Fibroblast of lung (primary cell): ENCODE measurements at places on chromosomes 2 and 18. TPM values are rescaled to one million over a fixed set of nuclear protein-coding genes. Genes with fewer than 3 reads are reported as not detected.

Gene TUBA4B
- total RNA-seq: not detected in 2 replicates

DNA sequence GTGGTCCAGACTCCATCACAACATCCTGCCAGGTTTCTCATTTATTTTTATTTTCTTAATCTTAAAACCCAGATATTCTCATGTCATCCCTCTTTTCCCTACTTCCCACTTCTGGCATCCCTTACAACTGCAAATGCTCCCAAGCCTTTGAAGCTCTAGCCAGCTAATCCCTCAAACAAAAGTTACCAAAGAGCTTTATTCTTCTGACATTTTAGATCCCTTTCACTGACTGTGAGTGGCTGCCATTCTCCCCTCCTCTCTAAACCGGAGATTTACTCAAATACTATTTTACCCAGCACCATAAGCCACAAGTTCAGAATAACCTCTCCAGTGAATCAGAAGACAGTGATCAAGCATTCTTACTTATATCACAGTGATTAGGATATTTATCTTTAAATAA lies 569.0 kb upstream of the SYT4 start:
- no peaks in the 10 kb centered on the region for H3K36me3 ChIP-seq
- H3K4me3 ChIP-seq: no peak overlapping the region
- no peaks in the 10 kb centered on the region for H3K27me3 ChIP-seq
- DNase-seq: no peak

DNA sequence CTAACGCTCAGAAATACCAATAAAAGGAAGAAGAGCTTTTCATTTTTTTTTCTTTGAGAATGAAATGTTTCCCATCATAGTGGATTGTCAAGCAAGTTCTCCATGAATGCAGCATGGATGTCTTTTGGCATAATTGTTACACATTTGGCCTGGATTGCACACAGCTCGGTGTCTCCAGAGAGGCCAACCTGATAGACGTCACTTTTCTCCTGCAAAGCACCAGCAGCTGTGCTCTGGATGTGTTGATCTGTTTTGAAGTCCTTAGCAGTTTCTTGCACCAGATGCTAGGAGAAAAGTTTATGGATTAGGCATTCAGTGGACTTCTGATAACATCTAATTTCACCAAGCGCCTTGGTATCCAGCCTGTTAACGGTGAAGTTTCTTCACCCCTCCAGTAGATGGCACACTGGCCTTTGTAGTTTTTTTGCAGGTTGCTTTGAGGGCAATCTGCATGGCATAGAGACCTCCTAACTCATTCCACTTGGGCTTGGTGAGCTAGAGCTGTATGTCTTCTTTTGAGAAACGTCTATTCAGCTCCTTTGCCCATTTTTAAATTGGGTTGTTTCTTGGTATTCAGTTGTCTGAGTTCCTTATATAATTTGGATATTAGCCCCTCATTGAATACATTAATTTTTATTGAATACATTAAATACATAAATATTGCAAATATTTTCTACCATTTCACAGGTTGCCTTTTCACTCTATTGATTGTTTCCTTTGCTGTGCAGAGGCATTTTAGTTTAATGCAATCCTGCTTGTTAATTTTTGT lies 59.7 kb downstream of the PTH2R start:
- H3K27ac ChIP-seq: no peak overlapping the region
- no peaks in the 10 kb centered on the region for H3K27me3 ChIP-seq
- DNase-seq: peak; percentile 4
- no peaks in the 10 kb centered on the region for H3K4me1 ChIP-seq
- no peak overlapping the region for H3K4me3 ChIP-seq
- H3K36me3 ChIP-seq: no peaks in the 10 kb centered on the region

DNA sequence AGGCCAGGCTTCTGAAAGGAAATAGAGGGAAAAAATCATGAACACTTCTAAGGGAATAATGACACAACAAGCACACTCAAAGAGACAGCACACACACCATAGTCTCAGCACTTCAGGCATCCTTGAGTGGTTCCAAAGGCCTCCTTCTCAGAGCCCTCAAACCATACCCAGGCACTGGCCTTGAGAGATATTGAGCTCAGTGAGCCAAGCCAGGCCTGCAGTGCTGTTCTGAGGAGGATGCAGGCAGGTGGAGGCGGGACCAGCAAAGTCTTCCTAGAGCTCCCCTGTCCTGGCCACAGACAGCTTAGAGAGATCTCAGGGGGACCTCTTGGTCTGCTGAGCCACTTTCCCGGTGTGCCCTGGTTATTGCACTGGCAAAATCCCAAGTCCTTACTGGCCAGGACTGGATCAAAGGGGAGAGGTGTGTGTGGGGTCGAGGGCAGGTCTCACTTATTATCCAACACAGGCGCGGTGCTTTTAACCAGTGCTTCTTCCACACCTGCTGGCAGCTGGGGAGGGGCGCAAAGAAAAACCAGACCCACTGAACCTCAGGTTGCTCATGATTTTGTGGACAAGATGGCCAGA lies 86.8 kb upstream of the HAAO start:
- H3K27ac ChIP-seq: no peak overlapping the region
- no peak for DNase-seq
- H3K36me3 ChIP-seq: no peaks in the 10 kb centered on the region
- H3K4me1 ChIP-seq: no peaks in the 10 kb centered on the region
- no peaks in the 10 kb centered on the region for H3K27me3 ChIP-seq
- H3K4me3 ChIP-seq: no peak overlapping the region

DNA sequence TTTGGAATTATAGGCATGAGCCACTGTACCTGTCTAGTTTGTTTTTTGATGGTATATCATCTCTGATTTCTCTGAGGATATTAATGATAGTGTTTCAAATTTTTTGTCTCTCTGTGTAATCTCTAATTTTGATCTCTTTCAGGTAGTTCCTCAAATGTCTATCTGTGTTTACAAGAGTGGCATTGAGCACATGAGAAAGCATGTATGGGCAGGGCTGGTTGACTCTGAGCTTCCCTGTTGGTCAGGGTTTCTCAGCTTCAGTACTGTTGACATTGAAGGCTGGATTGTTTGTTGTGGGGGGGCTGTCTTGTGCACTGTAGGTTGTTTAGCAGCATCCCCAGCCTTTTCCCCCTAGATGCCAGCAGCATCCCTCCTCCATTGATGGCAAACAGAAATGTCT lies 79.9 kb downstream of the TMEM247 start:
- H3K27ac ChIP-seq: no peak overlapping the region
- peaks cover 6% of the 10 kb centered on the region for H3K36me3 ChIP-seq
- H3K4me3 ChIP-seq: no peak overlapping the region
- H3K4me1 ChIP-seq: no peaks in the 10 kb centered on the region
- DNase-seq: no peak
- no peaks in the 10 kb centered on the region for H3K27me3 ChIP-seq

- H3K27me3 ChIP-seq: no peaks in the 10 kb centered on the region
- no peak for DNase-seq
- H3K4me1 ChIP-seq: no peaks in the 10 kb centered on the region
- H3K27ac ChIP-seq: no peak overlapping the region
- H3K4me3 ChIP-seq: no peak overlapping the region
Measured at GRCh38 chr18:47735041-47735702, 195.3 kb downstream of the SMAD2 start.

DNA sequence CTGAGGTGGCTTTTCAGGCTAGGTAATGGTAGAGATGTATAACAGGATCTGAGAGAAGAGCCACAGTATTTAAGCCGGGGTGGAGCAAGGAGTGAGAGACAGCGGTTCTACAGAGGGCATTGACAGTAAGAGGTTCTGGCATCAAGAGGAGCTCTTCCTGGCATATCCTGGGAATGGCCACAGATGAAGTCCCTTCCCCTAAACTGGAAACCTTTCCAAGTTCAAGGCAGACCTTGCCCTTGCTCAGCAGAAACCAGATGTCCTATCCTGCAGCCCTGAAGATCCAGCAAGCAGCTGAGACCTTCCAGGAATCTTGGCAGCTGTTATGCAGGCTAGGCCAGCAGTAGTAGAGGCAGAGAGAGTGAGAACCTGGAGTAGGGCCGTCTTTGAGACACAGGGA lies 18.1 kb downstream of the REG1A start:
- no peak overlapping the region for H3K4me3 ChIP-seq
- H3K36me3 ChIP-seq: no peaks in the 10 kb centered on the region
- no peaks in the 10 kb centered on the region for H3K4me1 ChIP-seq
- H3K27me3 ChIP-seq: no peaks in the 10 kb centered on the region

DNA sequence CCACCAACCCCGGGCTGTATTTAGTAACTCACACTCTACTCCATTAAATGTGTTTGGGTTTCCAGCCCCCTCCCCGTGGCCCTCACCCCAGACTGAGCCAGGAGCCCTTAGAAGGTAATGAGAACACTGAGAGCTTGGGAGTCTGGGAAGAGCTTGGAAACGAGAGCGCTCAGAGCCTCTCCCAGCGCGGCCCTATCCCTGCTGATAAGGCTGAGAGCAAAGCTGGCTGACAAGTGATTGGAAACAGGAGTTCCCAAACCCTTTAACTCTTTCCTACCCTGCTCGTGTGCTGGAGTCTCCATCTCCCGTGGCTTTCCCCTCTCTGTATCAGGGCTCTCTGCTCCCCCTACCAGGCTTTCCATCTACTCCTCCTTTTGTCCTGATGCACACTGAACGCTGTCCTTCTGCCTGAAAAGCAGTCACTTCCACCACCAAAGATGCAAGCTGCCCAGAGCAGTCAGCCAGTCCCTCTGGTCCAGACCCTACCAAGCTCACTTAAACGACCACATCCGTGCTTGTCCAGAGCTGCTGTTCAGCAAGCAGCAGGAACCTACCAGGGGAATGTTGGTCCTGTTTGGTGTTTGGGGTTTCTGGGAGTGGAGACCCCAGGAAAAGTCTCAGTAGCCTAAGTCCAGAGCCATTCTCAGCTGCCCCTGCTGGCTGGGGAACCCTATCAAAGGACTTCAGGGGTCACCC lies 100.0 kb upstream of the PKDCC start:
- H3K27ac ChIP-seq: no peak overlapping the region
- no peak overlapping the region for H3K4me3 ChIP-seq
- no peak for DNase-seq
- peaks cover 22% of the 10 kb centered on the region for H3K27me3 ChIP-seq
- no peaks in the 10 kb centered on the region for H3K36me3 ChIP-seq

Gene KIF5C
- 0.17 and 0.51 TPM in 2 replicates for total RNA-seq

DNA sequence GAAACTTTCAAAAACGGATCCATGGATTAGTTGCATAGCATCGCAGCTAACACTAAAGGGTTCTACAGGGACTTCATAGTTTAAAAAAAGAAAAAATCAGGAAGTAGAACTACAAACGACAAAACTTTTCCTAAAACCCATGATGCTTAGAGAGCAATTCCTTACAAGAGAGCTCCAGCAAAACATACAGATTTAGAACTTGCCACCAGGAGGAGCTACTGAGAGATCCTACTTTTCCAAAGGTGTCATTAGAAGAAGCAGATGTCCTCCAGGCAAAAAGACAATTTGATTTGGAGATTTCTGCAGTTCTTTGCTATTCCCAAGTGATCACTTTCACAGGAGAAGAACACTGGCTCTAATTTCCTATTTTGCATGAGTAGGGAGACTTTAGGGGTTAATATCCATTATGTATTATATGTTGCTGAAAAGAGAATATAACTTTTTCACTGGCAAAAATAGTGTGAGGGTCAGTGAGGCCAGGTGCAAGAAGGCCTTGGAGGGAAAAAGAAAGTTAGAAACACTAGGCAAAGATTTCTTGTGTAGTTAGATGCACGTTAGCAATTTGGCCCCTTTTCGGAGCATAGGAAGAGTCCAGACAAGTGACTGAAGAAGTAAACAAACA lies 436.2 kb downstream of the SUCLG1 start:
- peak; percentile 56 for DNase-seq
- H3K27ac ChIP-seq: no peak overlapping the region
- H3K36me3 ChIP-seq: no peaks in the 10 kb centered on the region
- no peak overlapping the region for H3K4me3 ChIP-seq
- no peaks in the 10 kb centered on the region for H3K4me1 ChIP-seq

DNA sequence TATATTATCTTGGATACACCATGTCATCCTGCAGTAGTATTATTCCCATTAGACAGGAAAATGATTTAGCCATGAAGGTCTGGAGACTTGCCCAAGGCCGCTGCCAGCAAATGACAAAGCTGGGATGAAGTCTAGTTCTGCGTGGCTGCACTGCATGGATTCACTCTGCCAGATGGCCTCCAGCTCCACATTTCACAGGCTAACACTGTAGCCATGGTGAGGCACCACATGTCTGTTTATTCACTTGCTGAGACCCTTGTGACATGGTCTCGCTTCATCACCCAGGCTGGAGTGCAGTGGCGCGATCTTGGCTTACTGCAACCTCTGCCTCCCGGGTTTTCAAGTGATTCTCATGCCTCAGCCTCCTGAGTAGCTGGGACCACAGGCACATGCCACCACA lies 31.5 kb upstream of the SCG2 start:
- DNase-seq: no peak
- no peak overlapping the region for H3K4me3 ChIP-seq
- no peak overlapping the region for H3K27ac ChIP-seq
- no peaks in the 10 kb centered on the region for H3K4me1 ChIP-seq
